ENCODE measurements at places on chromosomes 3 and 15.

DNA sequence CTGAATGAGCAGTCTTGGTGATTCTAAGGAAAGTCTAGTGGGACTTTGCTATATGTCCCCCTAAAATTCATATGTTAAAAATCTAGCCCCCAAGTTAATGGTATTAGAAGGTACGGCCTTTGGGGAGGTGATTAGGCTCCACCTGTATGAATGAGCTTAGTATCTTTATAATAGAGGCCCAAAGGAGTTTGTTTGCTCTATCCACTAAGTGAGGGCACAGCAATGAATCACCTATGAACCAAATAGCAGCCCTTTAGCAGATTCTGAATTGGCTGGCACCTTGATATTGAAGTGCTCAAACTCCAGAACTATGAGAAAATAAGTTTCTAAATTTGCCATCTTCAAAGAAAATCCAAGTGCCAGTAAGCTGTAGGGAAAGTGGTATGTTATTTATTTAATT lies 187.9 kb downstream of the SUCNR1 start:
- no peak for DNase-seq

- DNase-seq: no peak
Measured at GRCh38 chr15:42401544-42402454, 42.5 kb downstream of the CAPN3 start.

DNA sequence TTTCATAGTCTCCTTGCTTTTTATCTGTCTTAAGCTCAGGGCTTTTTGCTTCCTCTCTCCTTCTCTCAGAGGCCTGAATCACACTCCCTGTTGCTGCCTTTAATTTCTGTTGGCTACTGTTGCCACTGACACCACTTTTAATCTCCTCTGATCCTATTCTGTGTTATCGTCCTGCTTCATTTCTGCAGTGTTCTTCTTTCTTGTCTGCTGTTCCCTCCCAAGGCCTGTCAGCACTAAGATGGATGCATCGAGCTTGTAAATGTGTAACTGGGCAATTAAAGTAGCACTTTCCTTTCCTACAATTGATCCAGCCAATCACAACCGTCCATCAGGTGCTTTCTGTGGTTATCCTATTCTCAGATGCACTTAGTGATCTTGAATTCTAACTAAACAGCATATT lies 71.3 kb upstream of the VEPH1 start:
- no peak for DNase-seq

DNA sequence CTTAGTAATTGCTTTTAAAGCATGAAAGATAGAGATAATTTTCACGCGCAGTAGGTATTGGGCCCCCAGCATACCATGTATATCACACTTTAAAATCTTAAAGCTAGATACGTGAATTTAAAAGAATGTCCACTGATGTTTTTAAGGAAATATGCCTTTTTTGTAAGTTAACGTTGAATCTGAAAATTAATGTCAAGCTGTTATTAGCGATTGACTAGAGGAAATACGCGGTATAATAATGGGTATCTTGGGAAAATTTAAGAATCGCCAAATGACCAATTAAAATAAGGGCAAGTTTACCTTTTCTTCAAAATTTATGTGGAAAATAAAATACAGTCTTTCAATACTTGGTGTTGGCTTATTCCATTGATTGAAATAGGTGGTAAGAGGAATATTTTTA lies 13.3 kb upstream of the CHD2 start:
- DNase-seq: no peak

- DNase-seq: no peak
Measured at GRCh38 chr3:159779883-159780282, 208.8 kb upstream of the IL12A start.
